ENCODE measurements at places on chromosomes 3 and 15.

GRCh38 chr3:16828815-16829214 is 55.9 kb upstream of the PLCL2 start:
- no peak for DNase-seq

DNA sequence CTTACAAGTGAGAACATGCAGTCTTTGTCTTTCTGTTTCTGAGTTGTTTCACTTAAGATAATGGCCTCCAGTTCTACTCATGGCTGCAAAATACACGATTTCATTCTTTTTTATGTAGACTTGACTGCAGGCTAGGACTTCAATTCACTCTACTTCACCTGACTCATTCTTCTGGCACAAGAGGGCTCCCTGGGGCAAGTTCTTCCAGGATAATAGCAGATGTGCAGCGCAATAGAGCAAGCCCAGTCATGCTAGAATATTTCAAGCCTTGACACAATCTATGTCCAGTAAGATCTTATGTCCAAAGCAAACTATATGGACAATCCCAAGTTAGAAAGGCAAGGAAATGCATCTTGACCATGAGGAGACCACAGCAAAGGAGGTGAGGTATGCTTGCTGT is 211.7 kb upstream of the GADL1 start:
- peak; percentile 59 for DNase-seq

DNA sequence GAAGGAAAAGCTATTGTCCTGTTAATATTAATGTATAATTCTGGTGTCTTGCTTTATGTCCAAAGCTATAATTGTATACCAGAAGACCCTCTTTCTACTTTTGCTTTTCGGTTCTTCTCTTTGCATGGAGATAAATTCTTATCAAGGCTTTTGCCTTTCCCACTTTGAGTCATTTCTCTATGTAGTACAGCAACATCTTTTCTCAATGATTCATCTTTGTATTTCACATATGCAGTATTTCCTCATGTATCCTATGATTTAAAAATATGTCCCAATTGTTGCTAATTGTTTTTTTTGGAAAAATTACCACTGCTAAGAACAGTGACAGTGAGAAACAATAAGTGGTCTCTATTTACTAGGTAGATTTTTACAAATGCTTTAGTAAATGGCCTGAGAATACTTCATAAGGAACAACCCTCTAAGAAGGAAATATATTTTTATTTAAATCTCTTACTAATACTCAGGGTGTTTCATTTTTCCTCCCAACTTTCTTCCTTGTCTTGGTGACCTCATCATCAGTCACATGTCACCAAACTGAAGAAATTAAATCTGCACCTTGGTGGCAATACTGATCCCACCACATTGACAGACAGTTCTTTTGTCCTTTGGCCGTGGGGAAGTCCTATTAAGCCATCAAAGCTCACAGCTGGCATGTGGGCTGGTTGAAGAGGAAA is 290.6 kb downstream of the SATB1 start:
- DNase-seq = no peak

DNA sequence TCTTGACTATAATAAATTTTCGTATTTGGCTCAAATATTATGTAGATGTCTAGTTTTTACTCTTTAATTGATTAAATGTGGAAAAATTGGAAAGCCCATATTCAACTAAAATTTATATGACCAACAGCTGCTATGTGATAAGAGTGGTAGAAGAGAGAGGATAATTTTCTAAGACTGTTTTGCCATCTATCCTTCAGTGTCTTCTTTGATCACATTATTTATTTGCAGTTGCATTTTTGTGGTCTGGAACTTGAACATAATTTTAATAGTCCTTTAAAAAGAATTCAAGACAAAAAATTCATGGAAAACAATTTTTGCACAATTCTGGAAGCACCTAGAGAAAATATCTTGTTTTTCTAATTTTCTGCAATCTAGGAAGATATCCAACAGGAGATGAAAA is 213.3 kb upstream of the THBS1 start:
- DNase-seq = no peak

- DNase-seq = no peak
These were observed 2.2 kb downstream of the ZNF592 start for GRCh38 chr15:84750583-84751092.

DNA sequence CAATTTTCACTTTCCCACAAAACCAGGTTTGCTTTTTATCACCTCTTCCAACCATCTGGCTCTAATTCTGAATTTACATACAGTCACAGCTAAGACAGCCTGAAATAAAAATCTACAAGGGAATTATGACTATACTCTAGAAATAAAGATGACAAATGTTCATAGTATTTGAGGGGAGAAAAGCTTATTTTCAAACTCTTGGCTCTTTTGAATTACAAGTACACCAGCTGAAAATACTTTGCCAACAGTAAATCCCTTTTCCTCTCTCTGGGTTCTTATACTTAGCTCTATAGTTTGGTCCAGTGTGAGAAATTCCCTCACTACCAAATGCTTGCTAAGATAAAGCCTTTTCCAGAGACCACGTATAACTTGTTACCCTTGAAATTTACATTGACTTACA is 1037.9 kb downstream of the ROBO1 start:
- no peak for DNase-seq

DNA sequence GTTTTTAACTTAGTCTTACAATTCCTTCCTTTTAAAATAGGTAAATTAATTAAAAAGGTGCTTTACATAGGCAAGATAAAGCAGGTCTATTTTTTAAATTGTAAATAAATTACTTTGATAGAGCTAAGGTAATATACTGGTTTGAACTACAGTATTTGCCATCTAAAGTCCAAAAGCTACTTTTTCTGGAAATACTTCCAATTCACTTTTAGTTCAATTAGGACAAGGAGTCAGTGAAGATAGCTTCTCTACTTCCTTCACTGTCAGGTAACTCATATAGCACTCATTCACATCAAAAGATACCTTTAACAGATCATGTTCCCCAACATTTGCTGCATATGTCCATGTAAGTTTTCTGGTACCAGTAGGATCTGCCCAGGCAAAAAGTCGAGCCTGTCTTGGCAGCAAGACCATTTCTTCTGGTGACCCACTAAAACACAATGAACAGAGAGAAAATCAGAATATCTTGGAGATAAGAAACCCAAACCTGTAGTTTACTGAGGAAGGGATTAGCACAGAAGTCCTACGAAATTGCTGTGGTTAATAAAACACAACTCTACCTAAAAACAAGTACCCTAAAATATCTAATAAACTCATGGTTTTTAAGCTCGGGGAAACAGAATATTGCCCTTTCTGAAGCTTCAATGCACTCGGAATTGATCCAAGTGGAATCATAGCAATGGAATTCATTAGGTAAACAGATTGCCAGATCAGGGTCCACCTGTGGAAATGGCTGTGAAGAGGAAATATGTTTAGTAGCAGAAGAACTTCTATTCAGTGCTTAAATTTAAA is 153.1 kb downstream of the VPS13C start:
- DNase-seq = no peak
